ENCODE measurements at places on chromosomes 16 and 17.

GRCh38 chr16:70653809-70654771 lies 7.7 kb downstream of the IL34 start:
- peak; percentile 95 for DNase-seq

- no peak for DNase-seq
Measured at GRCh38 chr17:59167571-59168001, 12.0 kb downstream of the PRR11 start.

DNA sequence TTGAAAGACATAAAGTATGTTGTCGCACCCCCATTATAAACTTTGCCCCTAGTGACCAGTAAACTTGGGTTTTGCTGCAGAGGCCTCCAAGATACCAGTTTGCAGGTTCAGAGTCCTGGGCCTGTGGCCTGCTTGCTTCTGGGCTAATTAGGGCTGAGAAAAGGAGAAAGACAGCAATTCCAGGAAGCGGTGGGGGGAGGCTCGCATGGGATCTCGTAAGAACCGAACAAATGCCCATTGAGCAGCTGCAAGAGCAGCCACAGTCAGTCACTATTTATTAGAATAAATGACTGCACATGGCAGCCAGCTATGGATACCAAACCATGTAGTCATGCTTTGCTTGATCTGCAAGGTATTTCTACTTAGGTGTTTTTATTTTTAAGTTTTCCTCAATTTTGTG lies 4.9 kb downstream of the SHISA9 start:
- DNase-seq, result peak; percentile 8

- no peak for DNase-seq
Measured at GRCh38 chr17:965311-965989, 14.1 kb downstream of the NXN start.

DNA sequence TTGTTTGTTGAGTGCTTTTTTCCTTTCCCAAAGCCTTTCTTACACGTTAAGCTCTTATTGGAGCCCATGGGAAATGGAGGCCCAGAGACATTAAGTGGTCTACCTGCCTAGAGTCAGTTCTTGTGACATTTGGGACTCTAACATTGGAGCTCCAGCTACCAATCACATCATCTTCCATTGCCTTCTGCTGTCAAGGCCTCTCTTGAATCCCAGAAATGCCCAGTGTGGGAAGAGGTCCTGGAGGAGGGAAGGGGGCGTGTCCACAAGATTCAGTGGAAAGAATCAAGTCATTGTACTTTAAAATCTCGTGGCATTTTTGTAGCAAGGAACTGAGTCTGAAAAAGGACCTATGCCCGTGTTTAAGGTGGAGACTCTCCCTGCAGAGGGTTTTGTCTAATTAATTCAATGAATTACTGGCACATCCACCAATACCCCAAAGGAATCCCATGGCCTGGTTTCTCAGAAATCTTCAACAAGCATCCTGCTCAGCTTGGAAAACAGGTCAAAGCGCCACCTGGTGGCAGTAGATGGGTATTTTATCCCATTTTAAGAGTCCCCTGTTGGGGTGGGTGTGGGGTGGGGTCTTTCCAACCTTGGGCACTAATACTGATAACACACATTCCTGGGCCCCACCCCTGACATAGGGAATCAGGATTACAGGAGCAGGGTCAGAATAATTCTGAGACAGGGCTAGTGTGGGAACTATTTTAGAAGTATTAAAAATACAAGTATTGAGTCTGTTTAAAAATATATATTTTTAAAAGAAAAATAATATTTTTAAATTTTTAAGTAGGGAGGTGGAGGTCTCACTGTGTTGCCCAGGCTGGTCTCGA lies 24.6 kb downstream of the GPT2 start:
- peak; percentile 87 for DNase-seq

GRCh38 chr17:40498281-40499084 lies 2.9 kb downstream of the TNS4 start:
- DNase-seq, result no peak

- DNase-seq, result no peak
Measured at GRCh38 chr17:31508288-31509094, 117.0 kb downstream of the RAB11FIP4 start.

DNA sequence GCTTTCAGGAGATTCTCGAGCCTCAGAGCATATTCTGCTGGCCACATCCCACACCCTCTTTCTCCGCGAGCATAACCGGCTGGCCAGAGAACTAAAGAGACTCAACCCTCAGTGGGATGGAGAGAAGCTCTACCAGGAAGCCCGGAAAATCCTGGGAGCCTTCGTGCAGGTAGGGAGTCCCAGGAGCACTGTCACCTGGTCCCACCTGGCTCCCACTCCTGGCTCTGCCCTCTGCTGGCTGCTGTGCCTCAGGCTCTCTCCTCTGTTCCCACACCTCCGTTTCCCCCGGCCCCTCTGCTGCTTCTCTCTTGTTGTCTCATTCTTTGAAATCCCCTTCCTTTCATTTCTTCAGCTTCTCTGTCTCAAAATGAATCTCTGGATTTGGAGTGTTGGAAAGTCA lies 16.4 kb downstream of the LPO start:
- DNase-seq, result no peak

DNA sequence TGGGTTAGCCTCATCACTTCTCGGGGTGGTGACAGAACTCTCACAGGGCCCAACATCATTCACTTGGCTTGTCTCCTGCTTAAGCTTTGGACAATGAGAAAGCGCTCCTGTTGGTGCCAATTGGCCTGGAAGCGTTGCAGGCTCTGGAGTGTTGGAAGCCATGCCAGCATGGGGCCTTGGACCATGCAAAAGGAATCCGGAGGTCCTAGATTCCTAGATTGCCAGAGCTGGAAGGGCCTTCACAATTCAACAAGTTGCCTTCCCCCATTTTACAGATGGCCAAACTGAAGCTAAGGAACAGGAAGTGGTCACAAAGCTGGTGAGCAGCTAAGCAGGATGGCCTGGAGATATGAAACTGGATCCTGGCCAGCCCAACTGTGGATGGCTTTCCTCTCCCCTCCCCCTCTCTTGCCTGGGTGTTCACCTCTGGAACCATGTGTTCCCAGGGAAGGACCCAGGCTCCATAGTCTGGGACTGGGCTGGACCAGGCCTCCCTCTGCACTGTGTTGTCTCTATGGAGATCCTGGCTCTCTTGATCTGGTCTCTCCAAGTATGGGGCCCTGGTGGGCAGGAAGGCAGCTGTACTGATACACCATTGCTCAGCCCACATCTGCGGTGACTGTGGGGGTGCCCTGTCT lies 6.0 kb upstream of the IGFBP4 start:
- DNase-seq, result no peak

DNA sequence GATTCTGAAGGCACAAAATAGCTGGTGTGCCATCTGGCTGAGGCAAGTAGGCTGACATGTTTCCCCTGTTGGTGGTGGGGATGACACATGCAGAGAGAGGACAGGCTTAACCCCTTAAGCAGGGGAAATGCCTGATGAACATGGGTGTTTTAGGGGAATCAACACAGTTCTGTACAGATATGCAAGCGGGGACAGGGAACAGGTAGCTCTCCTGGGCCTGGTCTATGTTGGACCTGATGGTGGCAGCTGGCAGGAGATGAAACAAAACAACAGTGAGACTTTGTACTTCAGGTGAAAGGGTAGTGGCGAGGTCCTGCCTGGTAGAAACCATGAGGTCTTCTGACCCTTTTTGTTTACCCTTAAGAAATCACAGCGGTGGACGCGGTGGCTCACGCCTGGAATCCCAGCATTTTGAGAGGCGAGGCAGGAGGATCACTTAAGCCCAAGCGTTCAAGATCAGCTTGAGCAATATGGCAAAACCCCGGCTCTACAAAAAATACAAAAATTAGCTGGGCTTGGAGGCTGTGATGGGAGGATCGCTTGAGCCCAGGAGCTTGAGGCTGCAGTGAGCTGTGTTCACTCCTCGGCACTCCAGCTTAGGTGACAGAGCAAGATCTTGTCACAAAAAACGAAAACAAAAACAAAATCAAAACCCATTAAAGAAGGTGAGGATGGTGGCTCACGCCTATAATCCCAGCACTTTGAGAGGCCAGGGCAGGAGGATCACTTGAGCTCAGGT lies 10.5 kb downstream of the OR1F1 start:
- no peak for DNase-seq

GRCh38 chr16:5030251-5030870 lies 3.4 kb downstream of the NAGPA start:
- DNase-seq, result no peak

DNA sequence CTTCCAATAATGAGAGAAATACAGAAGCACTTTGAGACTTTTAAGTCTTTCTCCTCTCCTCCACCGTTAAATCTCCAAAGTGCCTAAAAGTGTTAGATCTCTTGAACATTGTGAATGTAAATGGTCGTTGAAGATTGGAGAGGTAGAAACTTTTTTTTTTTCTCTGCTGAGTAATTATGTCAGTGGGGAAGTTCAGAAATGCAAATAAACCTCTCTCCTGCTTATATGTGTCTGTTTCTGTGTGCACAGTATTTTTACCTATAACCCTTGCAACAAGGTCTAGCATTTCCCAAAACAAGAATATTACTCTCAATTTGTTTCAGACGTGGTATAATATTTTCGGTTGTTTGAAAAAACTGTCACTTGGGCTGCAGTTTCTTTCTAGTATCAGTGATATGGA lies 833.6 kb upstream of the CDH8 start:
- DNase-seq, result no peak

GRCh38 chr17:64390044-64390443 lies 616 bp downstream of the PECAM1 start:
- no peak for DNase-seq

DNA sequence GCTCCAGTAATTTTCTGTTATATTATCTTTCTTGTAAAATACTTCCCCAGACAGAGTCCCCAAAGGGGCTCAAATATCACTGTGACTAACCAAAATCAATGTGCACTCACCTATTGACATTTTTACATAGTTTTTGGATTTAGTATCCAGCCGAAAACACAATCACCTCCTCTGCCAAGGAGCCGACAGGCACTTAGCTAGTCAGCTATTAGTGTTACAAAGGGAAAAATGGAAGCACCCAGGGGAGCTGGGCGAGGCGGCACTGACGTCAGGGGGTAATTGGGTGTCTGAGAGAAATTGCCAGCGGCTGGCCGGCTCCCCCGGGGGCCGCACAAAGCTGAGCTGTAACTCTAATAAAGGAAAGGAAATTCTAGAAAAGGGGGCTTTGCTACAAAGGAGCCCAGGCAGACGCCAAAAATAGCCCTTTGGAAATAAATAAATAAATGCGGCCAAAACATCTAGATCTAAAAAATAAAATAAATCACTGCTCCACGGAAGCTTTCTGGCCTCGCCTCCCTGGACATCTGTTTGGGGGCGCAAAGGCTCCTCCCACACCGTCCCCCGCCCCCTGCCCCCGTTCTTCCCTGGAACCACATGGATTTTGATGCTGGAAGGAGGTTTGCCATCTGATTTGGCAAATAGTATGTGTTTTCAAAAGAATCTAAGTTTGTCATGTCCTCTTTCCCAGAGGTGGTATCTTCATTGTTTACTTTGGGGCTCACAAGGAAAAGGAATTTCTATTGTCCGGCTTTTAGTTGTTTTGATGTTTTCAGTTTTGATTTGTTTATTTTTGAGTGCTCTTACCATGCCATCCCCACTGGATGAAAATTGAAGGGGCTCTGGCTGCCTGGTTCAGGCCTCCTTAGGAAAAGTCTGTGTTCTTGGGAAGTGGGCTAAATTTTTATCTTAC lies 156.7 kb downstream of the ZNF423 start:
- peak; percentile 74 for DNase-seq

- no peak for DNase-seq
Measured at GRCh38 chr17:50003911-50004310, 8.9 kb upstream of the DLX3 start.

DNA sequence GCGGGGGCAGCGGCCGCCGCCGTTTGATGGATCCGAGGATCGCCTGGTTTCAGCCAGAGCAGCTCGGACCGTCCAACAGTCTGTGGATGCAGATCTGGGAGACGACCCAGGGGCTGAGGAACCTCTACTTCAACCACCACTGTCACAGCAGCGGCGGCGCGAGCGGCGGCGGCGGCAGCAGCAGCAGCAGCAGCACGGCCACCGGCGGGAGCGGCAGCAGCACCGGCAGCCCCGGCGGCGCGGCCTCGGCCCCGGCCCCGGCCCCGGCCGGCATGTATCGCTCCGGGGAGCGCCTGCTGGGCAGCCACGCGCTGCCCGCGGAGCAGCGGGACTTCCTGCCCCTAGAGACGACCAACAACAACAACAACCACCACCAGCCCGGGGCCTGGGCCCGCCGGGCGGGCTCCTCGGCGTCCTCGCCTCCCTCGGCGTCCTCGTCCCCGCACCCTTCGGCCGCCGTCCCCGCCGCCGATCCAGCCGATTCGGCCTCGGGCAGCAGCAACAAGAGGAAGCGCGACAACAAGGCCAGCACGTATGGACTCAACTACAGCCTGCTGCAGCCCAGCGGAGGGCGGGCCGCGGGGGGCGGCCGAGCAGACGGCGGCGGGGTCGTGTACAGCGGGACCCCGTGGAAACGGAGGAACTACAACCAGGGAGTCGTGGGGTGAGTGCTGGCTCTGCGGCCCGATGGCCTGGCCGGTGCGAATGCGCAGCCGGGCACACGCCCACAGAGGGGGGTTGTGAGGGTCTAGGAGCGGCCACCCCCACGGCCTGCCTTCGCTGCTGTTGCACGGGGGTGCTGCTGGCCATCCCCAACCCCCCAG lies 702 bp downstream of the TENT4B start:
- DNase-seq, result peak; percentile 27

DNA sequence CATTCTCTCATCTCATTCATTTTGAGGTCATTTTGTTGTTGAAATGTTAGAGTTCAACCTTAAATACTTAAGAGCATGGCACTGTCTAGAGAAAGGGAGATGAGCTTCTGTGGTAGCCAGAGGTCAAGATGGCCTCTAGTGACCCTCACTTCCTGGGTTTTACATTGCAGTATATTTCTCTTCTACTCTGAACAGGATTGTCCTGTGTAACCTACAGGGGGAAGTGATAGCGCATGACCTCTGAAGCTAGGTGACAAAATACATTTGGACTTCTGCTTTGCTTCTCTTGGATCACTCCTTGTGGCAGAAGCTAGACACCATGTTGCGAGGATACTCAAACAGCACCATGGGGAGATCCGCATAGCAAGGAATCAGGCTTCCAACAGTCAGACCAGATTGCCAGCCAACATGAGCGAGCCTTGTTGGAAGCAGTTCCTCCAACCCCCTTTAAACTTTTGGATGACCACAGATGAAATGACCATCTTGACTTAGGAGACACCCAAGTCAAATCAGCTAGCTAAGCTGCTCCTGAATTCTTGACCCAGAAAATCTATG lies 748.4 kb downstream of the MAF start:
- no peak for DNase-seq

GRCh38 chr16:88170528-88170991 lies 212.2 kb upstream of the ZNF469 start:
- DNase-seq, result no peak
